ENCODE measurements at places on chromosomes 5 and 9.
A peak's percentile ranks its signal among the peaks of the same experiment; 100 is the strongest.

GRCh38 chr9:88319936-88320747 lies 68.1 kb upstream of the SPIN1 start:
- no peak for DNase-seq

GRCh38 chr5:57082441-57083067 lies 91.3 kb upstream of the GPBP1 start:
- DNase-seq: no peak

GRCh38 chr5:7867260-7867659 lies 1.6 kb downstream of the FASTKD3 start:
- DNase-seq: no peak

GRCh38 chr5:168602517-168602916 lies 23.3 kb upstream of the PANK3 start:
- no peak for DNase-seq

- DNase-seq: no peak
Measured at GRCh38 chr9:130576176-130576575, 3.2 kb upstream of the FUBP3 start.

GRCh38 chr9:116000748-116001329 lies 152.8 kb upstream of the PAPPA start:
- no peak for DNase-seq

DNA sequence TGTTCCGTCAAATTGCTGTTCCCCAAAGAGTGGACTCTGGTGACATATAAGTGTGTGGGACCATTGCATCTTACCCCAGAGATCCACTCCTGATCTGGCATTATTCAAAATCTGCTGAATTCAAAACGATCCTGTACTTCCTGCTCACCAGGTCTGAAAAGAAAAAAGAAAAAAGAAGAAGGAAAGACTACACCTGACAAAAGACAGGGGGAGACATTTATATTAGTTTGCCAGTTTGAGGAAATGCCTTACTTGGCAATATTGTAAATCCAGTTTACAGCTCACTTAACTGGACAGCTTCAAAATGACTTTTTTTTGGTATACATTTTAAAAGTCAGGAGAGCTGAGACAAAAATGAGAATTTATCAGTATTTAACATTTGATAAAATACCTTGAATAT lies 15.0 kb upstream of the GRHPR start:
- DNase-seq: no peak

DNA sequence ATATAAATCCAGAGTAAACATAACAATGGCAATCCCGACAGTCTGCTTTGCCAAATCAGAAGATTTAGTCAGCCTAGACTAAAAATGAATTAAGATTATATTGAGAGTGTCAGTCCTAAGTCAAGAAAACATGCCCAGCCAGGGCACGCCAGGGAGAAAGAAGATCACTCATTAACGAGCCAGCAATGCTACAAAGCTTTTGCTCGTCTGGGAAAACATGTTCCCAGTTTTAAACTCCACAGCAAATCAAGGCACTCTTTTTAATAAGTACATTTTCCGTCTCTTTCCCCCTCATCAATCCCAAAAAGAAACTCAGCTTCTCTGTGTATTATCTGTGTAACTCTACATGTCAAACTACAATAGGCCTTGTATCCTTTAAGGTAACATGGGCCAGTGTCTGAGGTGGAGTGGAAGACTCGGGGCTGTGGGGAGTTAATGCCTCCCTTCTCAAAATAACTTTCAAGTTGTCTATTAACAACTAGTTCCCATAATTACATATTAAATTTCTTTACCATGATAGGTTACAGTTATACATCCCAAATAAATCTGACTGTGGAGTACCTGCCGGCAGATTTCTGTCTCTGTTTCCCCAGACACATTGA lies 40.9 kb downstream of the NFIB start:
- no peak for DNase-seq

- DNase-seq: no peak
Measured at GRCh38 chr5:62000646-62001045, 305.4 kb upstream of the KIF2A start.

GRCh38 chr5:157689942-157690689 lies 18.8 kb downstream of the C5orf52 start:
- DNase-seq: no peak

- no peak for DNase-seq
Measured at GRCh38 chr5:132471151-132471907, 19.2 kb downstream of the IRF1 start.

- no peak for DNase-seq
Measured at GRCh38 chr5:124371111-124371706, 375.2 kb downstream of the ZNF608 start.

DNA sequence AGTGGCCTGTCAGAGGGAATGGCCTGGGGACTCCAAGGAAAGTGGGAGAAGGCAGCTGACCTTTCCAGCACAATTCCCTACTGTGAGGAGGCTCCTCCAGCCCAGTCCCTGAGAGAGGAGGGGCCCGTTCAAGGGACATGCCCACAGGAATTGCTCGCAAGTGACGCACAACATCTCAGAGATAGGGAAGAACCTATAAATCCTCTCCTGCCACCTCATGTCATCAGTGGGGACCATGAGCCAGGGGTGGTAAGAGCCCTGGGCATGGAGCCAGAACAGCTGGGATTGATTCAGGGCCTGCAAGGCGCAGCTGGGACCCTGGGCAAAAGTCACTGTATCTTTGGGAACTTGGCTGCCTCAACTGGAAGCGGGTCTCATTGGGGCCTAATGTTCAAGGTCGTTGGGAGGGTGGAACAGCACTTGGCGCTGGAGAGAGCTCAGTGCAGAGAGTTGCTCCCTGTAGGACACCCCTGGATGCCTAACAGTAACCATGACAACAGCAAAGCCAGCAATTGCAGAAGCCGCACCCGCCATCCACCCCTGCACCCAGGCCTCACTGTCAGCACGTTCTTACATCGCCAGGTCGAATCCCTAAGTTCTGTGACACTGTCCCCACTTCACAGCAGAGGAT lies 41.3 kb upstream of the ORM1 start:
- no peak for DNase-seq

DNA sequence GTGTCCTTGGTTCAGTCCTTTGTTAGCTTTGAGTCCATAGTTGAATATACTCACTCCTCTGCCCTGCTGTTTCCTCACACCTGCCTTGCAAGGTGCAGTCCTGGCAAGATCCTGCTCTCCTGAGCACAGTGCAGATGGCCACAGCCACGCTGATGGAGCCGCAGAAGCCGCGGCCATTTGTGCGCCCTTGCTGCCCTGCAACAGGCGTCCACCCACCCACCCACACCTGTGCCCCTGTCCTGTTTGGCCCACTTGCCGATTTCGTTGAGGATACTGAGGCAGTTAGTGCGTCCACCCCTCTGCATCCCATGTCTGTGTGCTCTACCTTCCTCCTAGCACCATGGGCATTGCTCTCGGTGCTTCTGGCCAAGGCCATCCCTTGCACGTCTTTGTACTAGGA lies 51.1 kb upstream of the LRRTM2 start:
- DNase-seq: no peak

- DNase-seq: no peak
Measured at GRCh38 chr9:22921742-22922141, 475.1 kb downstream of the DMRTA1 start.

- DNase-seq: no peak
Measured at GRCh38 chr5:84197538-84197937, 187.1 kb downstream of the EDIL3 start.

- DNase-seq: no peak
Measured at GRCh38 chr5:147483961-147484707, 25.7 kb downstream of the DPYSL3 start.

GRCh38 chr5:115377468-115378217 lies 81.2 kb upstream of the CCDC112 start:
- DNase-seq: no peak

- no peak for DNase-seq
Measured at GRCh38 chr9:89606624-89607311, 2.0 kb downstream of the GADD45G start.

DNA sequence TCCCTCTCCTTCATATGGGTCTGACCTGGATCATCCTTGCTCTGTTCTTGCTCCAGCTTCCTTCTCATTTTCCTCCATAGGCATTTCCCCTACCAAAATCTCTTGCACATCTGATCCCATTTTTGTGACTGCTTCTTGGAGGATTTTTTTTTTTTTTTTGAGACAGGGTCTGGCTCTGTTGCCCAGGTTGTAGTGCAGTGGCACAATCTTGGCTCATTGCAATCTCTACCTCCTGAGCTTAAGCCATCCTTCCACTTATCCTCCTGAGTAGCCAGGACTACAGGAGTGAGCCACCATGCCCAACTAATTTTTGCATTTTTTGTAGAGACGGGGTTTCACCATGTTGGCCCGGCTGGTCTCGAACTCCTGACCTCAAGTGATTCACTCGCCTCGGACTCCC lies 10.5 kb upstream of the JMY start:
- DNase-seq: no peak

- DNase-seq: no peak
Measured at GRCh38 chr5:72436796-72437471, 70.3 kb downstream of the ZNF366 start.

GRCh38 chr9:38620483-38621433 lies at the start of gene ANKRD18A:
Gene ANKRD18A, minus strand, starts transcription at chr9:38620596. Its CDS starts 311 bp downstream, at chr9:38620285.
- DNase-seq: peak; percentile 8

DNA sequence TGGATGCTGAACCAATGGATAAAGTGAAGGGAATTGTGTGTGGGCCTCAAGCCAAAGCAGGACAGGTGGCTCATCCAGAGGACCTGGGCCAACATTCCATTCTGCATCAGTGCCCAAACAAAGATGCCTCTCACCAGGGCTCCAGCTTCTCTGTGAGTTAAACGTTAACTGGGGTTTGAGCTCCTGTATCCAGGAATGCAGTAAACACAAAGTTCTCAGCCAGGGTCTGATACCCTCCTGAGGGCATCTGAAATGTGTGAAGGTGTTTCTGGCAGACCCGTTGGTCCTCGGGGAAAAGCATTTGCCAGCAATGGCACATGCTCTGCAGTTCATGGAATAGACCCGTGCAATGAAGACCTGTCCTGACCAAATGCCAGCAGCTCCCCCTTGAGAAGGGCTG lies 33.9 kb upstream of the AOPEP start:
- no peak for DNase-seq

- no peak for DNase-seq
Measured at GRCh38 chr9:124074746-124075145, 63.2 kb downstream of the LHX2 start.

GRCh38 chr5:65209341-65209740 lies 272.4 kb downstream of the ADAMTS6 start:
- DNase-seq: no peak

GRCh38 chr5:145237843-145238242 lies 597.3 kb downstream of the PRELID2 start:
- no peak for DNase-seq

DNA sequence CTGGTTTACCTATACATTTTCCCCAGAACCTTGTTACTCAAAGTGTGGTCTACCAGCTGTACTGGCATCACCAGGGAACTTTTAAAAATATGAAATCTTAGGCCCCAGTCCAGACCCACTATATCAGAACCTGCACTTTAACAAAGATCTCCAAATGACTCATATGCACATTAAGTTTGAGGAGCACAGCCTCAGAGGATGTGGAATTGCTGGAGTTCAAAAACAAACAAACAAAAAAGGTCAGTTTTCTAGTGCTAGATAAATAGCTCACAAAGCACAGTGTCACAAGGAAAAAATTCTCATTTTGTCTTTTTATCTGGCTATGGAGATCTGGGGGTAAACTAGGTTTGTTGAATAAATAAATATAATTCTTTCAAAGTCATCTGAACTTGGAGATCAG lies 68.9 kb upstream of the ANKRD55 start:
- no peak for DNase-seq

DNA sequence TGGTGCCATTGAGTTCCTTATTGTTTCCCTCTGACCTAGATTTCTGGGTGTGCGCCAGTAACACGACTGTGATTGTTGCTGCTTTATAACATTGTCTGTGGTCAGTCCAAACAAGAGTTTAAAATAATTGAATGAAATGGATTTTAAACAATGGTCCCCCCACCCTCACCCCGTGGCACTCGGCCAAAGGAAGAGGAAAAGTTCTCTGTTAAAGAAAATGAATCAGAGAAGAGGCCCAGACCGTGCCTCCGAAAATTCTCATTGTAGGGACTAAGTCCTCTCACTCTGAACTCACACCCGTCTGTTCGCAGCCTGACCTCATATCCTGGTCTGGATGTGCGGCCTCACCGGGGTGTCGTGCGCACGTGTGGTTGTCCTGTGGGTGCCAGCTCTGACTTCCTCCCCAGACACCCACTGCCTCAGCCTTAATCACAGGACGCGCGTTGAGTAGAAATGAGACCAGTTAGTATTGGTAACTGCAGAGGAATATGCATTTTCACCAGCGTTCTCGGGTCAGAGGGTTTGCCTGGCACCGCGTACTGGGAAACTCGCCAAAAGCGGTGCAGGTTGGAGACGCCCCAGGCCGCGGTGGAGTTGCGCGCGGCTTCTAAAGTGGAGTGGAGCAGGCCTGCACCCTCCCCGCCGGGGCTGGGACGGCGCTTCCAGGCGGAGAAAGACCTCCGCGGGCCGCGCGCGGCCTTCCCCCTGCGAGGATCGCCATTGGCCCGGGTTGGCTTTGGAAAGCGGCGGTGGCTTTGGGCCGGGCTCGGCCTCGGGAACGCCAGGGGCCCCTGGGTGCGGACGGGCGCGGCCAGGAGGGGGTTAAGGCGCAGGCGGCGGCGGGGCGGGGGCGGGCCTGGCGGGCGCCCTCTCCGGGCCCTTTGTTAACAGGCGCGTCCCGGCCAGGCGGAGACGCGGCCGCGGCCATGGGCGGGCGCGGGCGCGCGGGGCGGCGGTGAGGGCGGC lies at the start of gene ABL1:
Gene ABL1, plus strand, starts transcription at position 884 of the 966 bp plus-strand sequence. CDS start 193 bp downstream, outside the sequence.
- DNase-seq: peak; percentile 49

- no peak for DNase-seq
Measured at GRCh38 chr9:341634-342421, 127.2 kb downstream of the DOCK8 start.

DNA sequence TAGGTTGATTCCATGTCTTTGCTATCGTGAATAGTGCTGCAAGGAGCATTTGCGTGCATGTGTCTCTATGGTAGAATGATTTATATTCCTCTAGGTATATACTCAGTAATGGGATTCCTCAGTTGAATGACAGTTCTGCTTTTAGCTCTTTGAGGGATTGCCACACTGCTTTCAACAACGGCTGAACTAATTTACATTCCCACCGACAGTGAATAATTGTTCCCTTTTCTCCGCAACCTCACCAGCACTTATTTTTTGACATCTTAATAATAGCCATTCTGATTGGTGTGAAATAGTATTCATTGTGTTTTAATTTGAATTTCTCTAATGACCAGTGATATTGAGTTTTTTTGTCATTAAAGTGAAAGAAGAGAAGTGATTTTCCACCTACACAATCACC lies 18.5 kb downstream of the IFNA5 start:
- DNase-seq: no peak

DNA sequence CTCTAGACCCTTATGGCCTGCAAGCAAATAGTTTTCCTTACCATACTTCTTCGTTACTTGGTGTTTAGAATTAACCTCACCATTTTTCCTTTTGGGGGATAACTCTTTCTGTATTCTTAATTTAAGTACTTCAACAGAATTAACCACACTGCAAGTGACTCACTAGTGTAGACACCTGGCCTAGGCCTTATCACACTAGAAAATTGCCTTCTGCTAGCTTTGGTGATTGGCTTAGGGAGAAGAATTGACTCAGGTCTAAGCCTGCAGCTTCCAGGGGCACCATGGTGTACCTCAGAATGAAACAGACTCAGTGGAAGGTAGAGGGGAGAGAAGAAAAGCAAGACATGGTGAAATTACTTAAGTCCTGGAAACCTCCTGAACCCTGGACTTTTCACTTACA lies 112.8 kb upstream of the HMHB1 start:
- no peak for DNase-seq
